Mesothelial cell of epicardium (in vitro differentiated cells): ENCODE measurements at places on chromosomes 5 and 9.

DNA sequence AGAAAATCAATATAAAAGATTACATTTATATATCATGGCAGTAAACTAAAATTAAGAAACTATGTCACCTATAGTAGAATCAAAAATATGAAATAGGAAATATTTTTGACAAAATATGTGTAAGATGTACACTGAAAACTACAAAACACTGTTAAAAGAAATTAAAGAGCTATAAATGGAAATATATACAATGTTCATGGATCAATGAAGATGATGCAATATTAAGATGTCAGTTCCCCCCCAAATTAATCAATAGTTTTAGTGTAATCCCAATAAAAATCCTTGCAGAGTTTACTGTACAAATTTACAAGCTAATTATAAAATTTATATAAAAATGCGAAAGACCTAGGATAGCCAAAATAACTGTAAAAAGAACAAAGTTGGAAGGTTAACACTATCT lies 173.0 kb upstream of the ADRA1B start:
- DNase-seq: no peak

- DNase-seq: no peak
Observed at GRCh38 chr5:97840643-97841042, 657.6 kb upstream of the RIOK2 start.

- DNase-seq: no peak
Observed at GRCh38 chr5:140868721-140869554, at the start of gene PCDHA11. TSS of gene PCDHA11 (plus strand) at chr5:140868957. CDS start at chr5:140869104, 147 bp downstream.

DNA sequence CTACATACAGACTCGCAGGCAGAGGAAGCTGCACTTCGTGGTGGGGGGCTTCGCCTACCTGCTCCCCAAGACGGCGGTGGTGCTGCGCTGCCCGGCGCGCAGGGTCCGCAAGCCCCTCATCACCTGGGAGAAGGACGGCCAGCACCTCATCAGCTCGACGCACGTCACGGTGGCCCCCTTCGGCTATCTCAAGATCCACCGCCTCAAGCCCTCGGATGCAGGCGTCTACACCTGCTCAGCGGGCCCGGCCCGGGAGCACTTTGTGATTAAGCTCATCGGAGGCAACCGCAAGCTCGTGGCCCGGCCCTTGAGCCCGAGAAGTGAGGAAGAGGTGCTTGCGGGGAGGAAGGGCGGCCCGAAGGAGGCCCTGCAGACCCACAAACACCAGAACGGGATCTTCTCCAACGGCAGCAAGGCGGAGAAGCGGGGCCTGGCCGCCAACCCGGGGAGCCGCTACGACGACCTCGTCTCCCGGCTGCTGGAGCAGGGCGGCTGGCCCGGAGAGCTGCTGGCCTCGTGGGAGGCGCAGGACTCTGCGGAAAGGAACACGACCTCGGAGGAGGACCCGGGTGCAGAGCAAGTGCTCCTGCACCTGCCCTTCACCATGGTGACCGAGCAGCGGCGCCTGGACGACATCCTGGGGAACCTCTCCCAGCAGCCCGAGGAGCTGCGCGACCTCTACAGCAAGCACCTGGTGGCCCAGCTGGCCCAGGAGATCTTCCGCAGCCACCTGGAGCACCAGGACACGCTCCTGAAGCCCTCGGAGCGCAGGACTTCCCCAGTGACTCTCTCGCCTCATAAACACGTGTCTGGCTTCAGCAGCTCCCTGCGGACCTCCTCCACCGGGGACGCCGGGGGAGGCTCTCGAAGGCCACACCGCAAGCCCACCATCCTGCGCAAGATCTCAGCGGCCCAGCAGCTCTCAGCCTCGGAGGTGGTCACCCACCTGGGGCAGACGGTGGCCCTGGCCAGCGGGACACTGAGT lies 255.9 kb downstream of the SAXO1 start:
- no peak for DNase-seq

DNA sequence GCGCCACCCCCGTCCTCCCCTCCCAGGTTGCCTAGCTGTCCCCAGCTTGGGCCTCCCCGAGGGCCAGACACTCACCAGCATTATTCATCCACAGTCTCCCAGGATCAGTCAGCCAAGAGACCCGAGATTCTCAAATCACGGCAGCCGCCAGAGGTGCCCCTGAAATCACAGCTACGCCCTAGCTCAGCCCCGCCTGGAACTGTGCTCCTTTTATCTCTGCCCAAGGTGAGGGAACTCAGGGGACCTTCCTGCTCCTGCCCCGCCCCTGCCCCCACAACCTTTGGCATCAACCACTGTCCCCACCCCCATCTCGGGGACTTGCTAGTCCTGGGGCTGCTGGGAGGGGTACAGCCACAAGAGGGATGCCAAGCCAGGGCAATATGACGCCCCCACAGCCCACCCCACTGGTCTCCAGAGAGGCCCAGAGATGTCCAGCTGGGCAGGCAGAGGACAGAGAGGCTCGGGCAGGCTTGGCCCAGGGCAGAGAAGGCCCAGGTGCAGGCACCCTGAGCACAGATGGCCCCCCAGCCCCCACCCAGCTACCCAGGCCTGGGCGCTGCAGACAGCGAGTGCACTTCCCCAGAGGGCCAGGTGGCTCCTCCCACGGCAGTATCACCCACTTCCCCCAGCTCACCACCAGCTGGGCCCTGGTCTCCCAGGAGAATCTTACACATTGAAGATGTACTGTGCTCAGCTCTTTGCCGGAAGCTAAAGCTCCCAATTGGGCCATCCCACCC lies at the start of gene FUT7:
Gene FUT7, minus strand, starts transcription at position 185 of the 737 bp plus-strand sequence. Its CDS starts 97 bp downstream, at position 88.
- DNase-seq: no peak

DNA sequence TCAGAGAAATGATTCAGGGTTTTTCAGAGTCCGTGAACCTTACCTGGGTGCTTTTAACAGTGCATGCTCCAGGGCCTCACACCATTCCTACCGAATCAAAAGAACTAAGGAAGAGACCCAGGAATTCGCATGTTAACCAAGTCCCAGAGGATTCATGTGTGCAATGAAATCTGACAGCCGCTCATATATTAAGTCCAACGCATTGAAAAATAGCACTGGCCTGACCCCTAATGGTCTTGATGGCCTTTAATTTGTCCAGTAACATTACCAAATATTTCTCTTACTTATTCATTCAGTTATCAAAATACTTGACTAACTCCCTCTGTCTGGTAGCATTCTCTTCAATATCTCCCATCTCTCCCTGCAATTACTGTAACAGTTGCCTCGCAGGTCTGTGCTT lies 55.0 kb upstream of the MARCHF11 start:
- no peak for DNase-seq
